ENCODE measurements at places on chromosomes 2 and 18. TPM values are rescaled to one million over a fixed set of nuclear protein-coding genes. Genes with fewer than 3 reads are reported as not detected.

DNA sequence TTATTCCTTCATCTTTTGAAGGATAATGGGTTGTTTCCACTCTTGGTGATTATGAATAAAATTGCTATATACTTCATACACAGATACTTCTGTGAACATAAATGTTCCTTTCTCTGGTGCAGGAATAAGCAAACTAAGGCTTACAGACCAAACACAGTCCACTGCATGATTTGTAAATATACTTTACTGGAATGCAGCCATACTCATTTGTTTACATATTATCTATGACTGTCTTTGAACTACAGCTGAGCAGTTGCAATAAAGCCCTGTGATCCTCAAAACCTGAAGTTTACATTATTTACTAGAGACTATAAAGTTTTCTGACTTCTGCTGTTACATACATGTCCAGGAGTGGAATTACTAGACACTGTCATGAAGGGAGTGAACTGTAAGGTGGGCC, 381.0 kb upstream of the CNTNAP5 start:
- H3K27ac ChIP-seq, result no peak overlapping the region
- no peak for DNase-seq
- H3K27me3 ChIP-seq, result no peaks in the 10 kb centered on the region
- no peaks in the 10 kb centered on the region for H3K4me1 ChIP-seq
- no peaks in the 10 kb centered on the region for H3K36me3 ChIP-seq

- DNase-seq, result no peak
- no peaks in the 10 kb centered on the region for H3K27me3 ChIP-seq
- no peak overlapping the region for H3K27ac ChIP-seq
- no peak overlapping the region for H3K4me3 ChIP-seq
- no peaks in the 10 kb centered on the region for H3K36me3 ChIP-seq
- H3K4me1 ChIP-seq, result no peaks in the 10 kb centered on the region
Measured at GRCh38 chr2:163775304-163775703, 39.5 kb upstream of the FIGN start.

GRCh38 chr2:278312-278926, 9.5 kb downstream of the ALKAL2 start:
- H3K27me3 ChIP-seq, result no peaks in the 10 kb centered on the region
- H3K4me3 ChIP-seq, result no peak overlapping the region

DNA sequence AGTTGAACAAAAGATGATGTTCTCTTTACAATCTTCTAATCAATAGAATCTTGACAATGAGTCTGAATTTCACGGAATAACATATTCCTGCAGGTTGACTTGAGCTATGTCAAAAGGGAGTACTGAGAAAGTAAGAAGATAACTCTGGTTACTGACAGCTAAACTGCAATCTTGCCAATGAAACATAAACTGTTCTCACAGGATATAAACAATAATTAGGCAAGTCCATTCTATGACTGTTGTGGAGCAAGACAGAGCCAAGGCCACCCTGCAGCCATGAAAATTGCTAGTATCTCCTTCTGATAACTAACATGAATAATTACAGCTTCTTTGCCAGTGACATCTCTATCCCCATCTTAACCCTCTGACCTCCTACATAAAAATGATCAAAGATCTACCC, 6.3 kb upstream of the RPRD1A start:
- H3K4me3 ChIP-seq, result no peak overlapping the region
- no peak for DNase-seq
- H3K4me1 ChIP-seq, result no peaks in the 10 kb centered on the region

DNA sequence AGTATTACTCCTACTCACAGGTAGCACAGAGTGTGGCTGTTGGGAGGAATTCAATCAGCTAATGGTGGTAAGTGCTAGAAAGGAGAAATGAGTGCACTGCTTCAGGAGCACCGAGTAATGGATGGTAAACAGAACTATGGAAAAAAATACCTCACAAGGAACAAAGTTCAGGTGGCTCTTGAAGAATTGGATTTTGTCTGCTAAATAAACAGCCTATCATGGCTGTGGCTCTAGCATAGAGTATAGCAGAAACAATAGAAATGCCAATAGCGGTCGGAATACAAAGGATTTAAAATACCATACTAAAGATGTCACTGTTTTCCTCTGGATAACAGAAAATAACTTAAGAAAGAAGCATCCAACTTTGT, 482.5 kb downstream of the NUP35 start:
- H3K27ac ChIP-seq, result no peak overlapping the region
- no peaks in the 10 kb centered on the region for H3K4me1 ChIP-seq
- no peak overlapping the region for H3K4me3 ChIP-seq

- no peak for DNase-seq
- peak overlapping the region; percentile 75 for H3K4me3 ChIP-seq
- H3K36me3 ChIP-seq, result peaks cover 6% of the 10 kb centered on the region
- no peaks in the 10 kb centered on the region for H3K27me3 ChIP-seq
- peaks cover 66% of the 10 kb centered on the region for H3K4me1 ChIP-seq
Measured at GRCh38 chr18:48800876-48801727, 149.7 kb downstream of the SMAD7 start.

DNA sequence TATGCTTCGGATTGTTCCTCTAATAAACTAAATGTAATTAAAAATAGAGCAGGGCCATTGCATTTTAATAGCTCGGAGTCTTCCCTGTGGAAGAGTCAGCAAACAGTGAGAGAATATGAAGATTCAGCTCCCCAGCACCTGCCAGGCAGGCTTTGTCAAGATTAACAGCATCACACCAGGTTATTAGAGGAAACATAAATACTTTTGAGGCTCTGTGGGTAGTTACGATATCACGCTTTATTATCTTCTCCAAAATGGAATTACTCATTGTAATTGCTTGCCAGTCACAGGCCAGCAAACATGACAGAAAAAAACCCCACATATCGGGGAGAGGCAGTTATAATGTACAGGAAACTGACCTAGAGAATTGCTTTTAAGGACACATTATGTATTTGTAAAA, 303.9 kb downstream of the CPS1 start:
- no peak overlapping the region for H3K27ac ChIP-seq
- H3K4me1 ChIP-seq, result no peaks in the 10 kb centered on the region
- H3K27me3 ChIP-seq, result no peaks in the 10 kb centered on the region
- H3K4me3 ChIP-seq, result no peak overlapping the region
- no peaks in the 10 kb centered on the region for H3K36me3 ChIP-seq
- no peak for DNase-seq

GRCh38 chr18:53422896-53423295, 801.6 kb downstream of the MBD2 start:
- no peaks in the 10 kb centered on the region for H3K4me1 ChIP-seq
- no peak for DNase-seq

GRCh38 chr2:109614715-109615636, 812 bp downstream of the SOWAHC start:
- no peak for DNase-seq
- H3K27ac ChIP-seq, result no peak overlapping the region
- peaks cover 61% of the 10 kb centered on the region for H3K27me3 ChIP-seq
- no peaks in the 10 kb centered on the region for H3K36me3 ChIP-seq
- peaks cover 8% of the 10 kb centered on the region for H3K4me1 ChIP-seq
- H3K4me3 ChIP-seq, result no peak overlapping the region

- DNase-seq, result no peak
- no peaks in the 10 kb centered on the region for H3K4me1 ChIP-seq
- H3K36me3 ChIP-seq, result no peaks in the 10 kb centered on the region
- no peak overlapping the region for H3K4me3 ChIP-seq
Measured at GRCh38 chr2:120937686-120938044, 202.0 kb downstream of the GLI2 start.

- H3K36me3 ChIP-seq, result peaks cover 13% of the 10 kb centered on the region
- no peak overlapping the region for H3K27ac ChIP-seq
- H3K27me3 ChIP-seq, result no peaks in the 10 kb centered on the region
- H3K4me3 ChIP-seq, result no peak overlapping the region
- no peak for DNase-seq
Measured at GRCh38 chr2:200966770-200967169, 3.3 kb upstream of the ORC2 start.

DNA sequence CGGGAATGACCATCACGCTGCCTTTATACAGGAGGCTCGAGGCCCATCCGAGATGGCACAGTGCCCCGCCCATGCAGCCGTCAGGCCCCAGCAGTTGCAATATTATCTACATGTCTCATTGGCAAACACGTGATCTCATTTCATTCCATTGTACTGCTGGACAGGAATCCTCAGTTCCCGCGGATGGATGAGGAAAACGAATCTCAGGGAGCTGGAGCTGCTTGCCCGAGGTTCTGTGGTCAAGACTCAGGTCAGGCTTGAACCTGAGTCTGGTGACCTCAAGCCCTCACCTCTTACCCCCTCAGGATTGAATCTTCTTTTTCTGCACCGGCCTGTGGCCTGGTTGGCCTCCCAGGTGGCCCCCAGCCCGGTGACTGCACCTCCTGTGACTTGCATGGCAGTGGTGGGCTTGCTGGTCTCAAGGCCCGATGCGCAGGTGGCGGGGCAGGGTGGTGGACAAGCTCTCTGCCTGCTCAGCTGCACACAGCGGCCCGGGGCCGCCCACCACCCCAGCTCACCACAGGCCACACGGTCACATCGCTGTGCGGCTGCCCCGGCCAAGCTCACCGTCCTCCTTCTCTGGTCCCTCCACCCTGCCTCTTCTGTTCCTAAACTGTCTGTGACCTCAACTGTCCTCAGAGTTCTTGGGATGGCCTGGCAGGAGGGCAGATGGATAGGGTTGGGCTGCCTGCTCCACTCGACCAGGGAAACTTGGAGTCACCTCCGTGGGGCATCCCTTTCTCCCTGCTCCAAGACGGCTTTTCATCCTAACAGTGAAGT, 52.0 kb upstream of the HS6ST1 start:
- peaks cover 9% of the 10 kb centered on the region for H3K4me1 ChIP-seq
- no peak overlapping the region for H3K4me3 ChIP-seq
- no peak for DNase-seq
- no peaks in the 10 kb centered on the region for H3K36me3 ChIP-seq
- no peak overlapping the region for H3K27ac ChIP-seq

DNA sequence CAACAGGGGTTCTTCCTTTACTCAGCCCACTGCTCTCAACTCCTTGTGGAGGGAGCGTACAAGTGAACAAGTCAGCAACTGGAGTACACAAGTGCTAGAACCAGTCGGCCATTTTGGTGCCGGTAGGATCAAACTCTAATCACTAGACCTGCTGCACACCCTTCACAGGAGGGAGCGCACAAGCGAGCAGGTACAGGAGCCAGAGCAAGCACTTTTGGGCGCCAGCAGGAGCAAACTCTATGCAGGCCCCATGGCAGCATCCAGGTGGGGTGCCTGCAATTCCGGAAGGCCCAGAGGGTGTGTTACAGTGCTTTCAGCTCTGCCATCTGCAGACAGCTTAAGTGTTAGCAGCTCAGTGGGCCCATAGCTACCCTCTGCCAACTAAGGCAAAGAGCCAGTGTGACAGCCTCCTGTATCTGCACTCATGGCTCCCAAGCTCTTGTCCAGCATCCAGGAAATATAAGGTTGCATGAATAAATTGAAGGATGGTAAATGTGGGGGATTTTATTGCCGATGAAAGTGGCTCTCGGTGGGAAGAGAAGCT, 426.1 kb downstream of the DCC start:
- DNase-seq, result no peak
- no peaks in the 10 kb centered on the region for H3K27me3 ChIP-seq
- no peak overlapping the region for H3K4me3 ChIP-seq
- H3K4me1 ChIP-seq, result no peaks in the 10 kb centered on the region
- H3K36me3 ChIP-seq, result no peaks in the 10 kb centered on the region

- no peaks in the 10 kb centered on the region for H3K36me3 ChIP-seq
- no peaks in the 10 kb centered on the region for H3K27me3 ChIP-seq
- no peaks in the 10 kb centered on the region for H3K4me1 ChIP-seq
- no peak for DNase-seq
Measured at GRCh38 chr2:184336688-184337087, 261.6 kb upstream of the ZNF804A start.

DNA sequence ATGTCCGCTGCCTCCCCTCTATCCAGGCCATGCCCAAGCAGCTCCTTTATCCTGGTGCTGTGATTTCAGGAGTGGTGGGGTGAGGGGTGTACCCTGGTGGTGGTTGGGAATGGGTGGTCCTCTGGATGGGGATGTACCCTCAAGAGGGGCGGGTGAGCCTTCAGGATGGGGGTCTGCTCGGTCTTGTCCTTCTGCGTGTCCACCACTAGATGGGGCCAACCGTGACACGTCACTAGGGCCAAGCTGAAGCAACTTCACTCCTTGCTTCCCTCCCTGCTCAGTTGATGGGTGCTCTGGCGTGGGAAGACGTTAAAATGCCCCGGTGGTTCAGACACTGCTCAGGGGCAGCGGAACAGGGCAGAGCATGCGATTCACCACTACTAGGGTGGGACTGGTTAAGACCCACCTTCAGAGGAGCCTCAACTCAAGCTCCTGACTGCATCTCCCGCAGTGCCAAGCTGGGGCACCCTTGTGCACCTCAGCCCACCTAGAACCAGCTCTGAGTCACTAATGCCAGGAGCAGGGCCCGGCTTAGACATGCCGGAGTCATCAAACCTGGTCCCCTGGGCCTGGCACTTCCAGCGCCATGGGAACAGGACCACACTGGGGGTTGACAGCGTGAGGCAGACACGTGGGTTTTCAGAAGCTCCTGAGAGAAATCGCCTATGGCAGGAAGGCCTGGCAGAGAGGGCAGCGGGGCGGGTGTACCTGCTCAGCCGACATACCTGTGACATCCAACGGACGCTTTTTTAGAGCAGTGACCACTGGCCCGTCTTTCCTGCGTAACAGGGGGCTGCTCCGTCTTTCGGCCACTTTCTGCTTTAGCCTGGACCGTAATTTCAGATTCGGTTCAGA, 256.7 kb downstream of the HDAC4 start:
- no peak overlapping the region for H3K4me3 ChIP-seq
- peaks cover 31% of the 10 kb centered on the region for H3K36me3 ChIP-seq
- H3K4me1 ChIP-seq, result peaks cover 7% of the 10 kb centered on the region

- DNase-seq, result no peak
- peaks cover 63% of the 10 kb centered on the region for H3K4me1 ChIP-seq
- peaks cover 8% of the 10 kb centered on the region for H3K36me3 ChIP-seq
- H3K27me3 ChIP-seq, result no peaks in the 10 kb centered on the region
- peak overlapping the region; percentile 45 for H3K27ac ChIP-seq
- peak overlapping the region; percentile 1 for H3K4me3 ChIP-seq
Measured at GRCh38 chr18:13570856-13571495, 155.4 kb downstream of the FAM210A start.

- no peaks in the 10 kb centered on the region for H3K27me3 ChIP-seq
- no peak for DNase-seq
- no peak overlapping the region for H3K4me3 ChIP-seq
Measured at GRCh38 chr2:37052600-37053332, 31.4 kb downstream of the HEATR5B start.

GRCh38 chr2:107008843-107009242, 122.9 kb upstream of the ST6GAL2 start:
- H3K27ac ChIP-seq, result no peak overlapping the region
- no peaks in the 10 kb centered on the region for H3K4me1 ChIP-seq
- no peak overlapping the region for H3K4me3 ChIP-seq
- no peak for DNase-seq

- H3K4me3 ChIP-seq, result no peak overlapping the region
- H3K36me3 ChIP-seq, result no peaks in the 10 kb centered on the region
- no peak overlapping the region for H3K27ac ChIP-seq
- H3K27me3 ChIP-seq, result no peaks in the 10 kb centered on the region
Measured at GRCh38 chr18:42412896-42413295, 457.9 kb downstream of the PIK3C3 start.

Gene HOXD4
- not detected for total RNA-seq

Gene IL1RL1
- 4.8 TPM for total RNA-seq

Gene CD8A
- total RNA-seq, result 2.2 TPM

Gene FEV
- total RNA-seq, result not detected

Gene TMEM247
- not detected for total RNA-seq

Gene CIB4
- total RNA-seq, result not detected

Gene ALK
- total RNA-seq, result not detected
